ENCODE measurements at places on chromosomes 6 and 20.
A peak's percentile ranks its signal among the peaks of the same experiment; 100 is the strongest.

DNA sequence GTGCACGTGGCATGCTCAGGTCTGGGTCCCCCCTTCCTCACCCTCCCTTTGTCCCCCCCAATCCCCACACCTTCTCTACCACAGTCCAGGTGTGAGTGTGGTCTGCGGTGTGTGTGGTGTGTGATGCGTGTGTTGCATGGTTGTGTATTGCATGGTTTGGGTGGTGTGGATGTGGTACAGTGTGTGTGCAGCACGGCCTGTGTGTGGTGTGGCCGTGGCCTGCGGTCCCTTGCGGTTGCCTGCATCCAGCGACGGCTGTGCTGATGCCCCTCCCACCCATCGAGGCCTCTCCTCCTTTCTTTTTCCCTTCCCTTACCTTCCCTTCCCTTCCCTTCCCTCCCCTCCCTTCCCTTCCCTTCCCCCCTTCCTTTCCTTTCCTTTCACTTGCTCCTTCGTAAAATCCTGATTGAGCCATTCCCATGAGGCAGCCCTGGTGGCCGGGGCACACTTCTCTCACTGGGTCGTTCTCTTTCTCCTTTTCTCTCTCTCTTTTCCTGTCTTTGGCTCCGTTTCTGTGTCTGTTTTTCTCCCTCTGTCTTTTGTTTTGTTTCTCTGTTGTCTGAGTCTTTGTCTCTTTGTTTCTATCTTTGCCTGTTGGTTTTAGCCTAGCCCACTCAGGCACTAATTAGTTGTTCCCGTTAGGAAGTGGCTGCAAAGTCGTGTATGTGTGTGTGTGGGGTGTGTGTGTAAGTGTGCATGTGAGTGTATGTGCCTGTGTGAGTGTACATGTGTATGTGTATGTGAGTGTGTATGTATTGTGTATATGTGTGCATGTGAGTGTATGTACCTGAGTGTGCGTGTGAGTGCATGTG, 65.7 kb downstream of the SRC start:
- no peak for DNase-seq

GRCh38 chr20:63128956-63129355, 87.0 kb downstream of the YTHDF1 start:
- no peak for DNase-seq

DNA sequence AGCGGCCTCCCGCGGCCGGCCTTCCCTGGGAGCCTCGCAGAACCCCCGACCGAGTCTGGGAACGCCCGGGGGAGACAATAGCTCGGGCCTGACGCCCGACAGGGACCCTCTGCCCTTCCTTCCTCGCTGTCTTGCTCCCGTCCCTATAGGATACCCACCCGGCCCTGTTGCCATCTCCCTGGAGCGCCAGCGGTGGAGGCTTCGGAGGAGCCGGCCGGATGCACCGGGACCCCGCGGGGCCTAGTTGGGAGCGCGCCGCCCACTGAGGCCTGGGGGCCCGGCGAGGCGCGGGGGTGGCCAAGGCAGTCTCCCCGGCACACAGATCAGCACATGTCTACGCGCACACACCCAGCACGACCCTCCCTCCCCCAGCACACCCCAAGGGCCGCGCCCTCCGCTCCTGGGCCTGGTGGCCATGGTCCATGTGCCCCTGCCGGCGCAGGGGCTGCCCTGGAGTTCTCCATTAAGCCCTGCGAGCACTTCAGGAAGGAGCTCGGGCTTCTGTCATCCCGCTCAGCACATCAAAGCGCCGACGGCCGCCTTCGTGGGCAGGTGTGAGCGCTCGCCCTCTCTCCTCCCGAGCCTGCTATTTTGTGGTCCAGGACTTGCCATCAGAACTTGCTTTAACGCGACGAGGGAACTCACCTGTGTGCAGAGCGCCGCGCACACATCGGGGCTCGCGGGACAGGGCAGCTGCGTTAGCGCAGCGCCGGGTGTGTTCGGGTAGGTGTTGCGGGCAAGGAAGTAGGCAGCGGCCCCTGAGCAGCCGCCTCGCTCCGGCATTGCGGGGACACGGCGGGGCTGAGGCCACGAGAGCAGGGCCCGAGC, 3.7 kb downstream of the FOXF2 start:
- no peak for DNase-seq

DNA sequence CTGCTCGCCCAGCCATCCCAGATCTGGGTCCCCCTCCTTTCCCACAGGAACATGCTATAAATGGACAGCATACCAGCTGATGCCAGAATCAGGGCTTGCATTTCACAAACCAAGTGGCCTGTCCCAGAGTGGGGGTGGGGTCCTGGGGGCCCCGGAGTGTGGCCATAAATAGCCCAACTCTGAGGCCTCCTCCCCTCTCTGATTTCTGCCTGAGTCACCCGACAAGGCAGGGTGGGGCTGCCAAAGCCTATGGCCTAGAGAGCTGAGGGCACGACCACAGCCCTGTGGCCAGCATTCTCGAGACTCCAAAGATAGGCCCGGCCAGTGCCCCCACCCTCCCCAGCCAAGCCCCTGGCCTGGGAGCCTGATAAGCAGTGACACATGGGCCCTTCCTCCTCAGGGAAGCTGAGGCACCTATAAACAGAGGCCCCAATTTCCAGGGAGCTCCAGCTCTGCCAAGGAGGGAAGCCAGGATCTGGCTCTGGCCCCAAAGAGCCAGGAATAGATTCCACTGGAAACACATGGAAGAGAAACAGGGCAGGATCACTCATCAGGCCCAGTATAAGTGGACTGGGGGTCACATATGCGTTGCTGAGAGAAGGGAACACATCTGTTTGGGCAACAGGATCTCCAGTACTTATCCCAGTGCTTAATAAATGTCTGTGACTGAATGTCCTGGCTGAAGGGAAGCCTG, 20.3 kb downstream of the SNTA1 start:
- DNase-seq, result peak; percentile 53

GRCh38 chr20:53487461-53488200, 106.0 kb downstream of the ZNF217 start:
- DNase-seq, result no peak

- DNase-seq, result peak; percentile 69
Measured at GRCh38 chr6:46583081-46583480, 69.5 kb downstream of the CYP39A1 start.

- DNase-seq, result no peak
Measured at GRCh38 chr6:15351631-15352030, 105.8 kb downstream of the JARID2 start.

DNA sequence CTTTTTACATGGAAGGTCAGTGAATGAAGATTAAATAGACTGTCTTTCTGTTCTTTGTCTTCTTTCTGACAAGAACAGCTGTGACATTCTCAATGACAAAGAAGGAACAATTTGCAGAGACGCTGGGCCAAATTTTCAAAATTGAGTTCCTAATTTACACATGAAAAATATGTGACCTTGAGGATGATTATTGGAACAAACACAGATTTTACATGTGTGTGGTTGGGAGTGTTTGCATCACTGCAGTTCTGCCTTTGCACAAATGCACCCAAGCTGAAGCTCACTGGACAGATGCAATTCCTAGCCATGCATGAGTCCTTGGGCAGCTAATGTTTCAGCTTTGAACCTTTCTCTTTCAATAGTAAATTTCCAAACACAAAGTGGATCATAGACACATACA, 350.8 kb downstream of the QKI start:
- no peak for DNase-seq

GRCh38 chr6:99822741-99823512, 171.1 kb downstream of the MCHR2 start:
- DNase-seq, result peak; percentile 34

GRCh38 chr6:162177746-162178145, 549.8 kb downstream of the PRKN start:
- no peak for DNase-seq

DNA sequence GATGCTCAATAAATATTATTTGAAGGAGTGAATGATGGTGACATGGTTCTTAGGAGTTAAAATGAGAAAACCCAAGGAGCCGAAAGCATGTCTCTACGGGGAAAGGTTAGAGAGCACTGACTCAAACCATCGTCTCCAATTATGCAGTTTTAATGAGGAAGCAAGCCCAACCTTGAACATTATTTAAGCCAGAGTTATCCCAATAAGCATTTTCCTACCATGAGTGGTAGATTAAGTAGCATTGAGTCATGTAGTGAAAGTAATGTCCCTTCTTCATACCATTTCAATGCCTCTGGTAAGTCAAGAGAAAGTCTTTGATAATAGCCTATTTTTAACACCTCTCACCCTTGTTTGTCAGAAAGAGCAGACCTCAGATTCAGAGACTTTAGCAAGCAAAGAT, 13.5 kb downstream of the TSHZ2 start:
- peak; percentile 30 for DNase-seq

- DNase-seq, result no peak
Measured at GRCh38 chr6:14255916-14256315, 138.3 kb downstream of the CD83 start.
